Mesenteric fat pad (tissue), 1 donor: ENCODE measurements at places on chromosomes 3 and 15. TPM values are rescaled to one million over a fixed set of nuclear protein-coding genes. Genes with fewer than 3 reads are reported as not detected.

Gene GOLGA8O
- 1.5 TPM for total RNA-seq

Gene VPS8
- total RNA-seq: 55.0 TPM

Gene C2CD4A
- not detected for total RNA-seq

Gene CACNA2D2
- total RNA-seq: 0.45 TPM

Gene SAXO2
- 4.0 TPM for total RNA-seq

Gene TLR9
- total RNA-seq: 0.19 TPM

Gene NPAP1
- total RNA-seq: not detected

Gene CCNDBP1
- total RNA-seq: 56.3 TPM

Gene BCHE
- 4.1 TPM for total RNA-seq

Gene CPLX3
- total RNA-seq: not detected

Gene B3GNT5
- total RNA-seq: 35.2 TPM

Gene INSYN1
- total RNA-seq: 5.0 TPM

Gene RASL12
- 4.7 TPM for total RNA-seq

Gene SEMA3G
- 144 TPM for total RNA-seq

Gene REC114
- not detected for total RNA-seq

Gene ISG20
- 16.2 TPM for total RNA-seq

Gene MUC20
- 2.0 TPM for total RNA-seq

Gene MYL3
- total RNA-seq: 2.6 TPM

Gene FETUB
- not detected for total RNA-seq

Gene FAM162A
- 29.1 TPM for total RNA-seq

Gene SKOR1
- total RNA-seq: 0.26 TPM

Gene USP50
- total RNA-seq: 1.1 TPM

Gene CRELD1
- total RNA-seq: 24.8 TPM

Gene MST1R
- 1.8 TPM for total RNA-seq

Gene MKRN2OS
- total RNA-seq: not detected

Gene KCNMB2
- total RNA-seq: not detected

Gene WDR93
- total RNA-seq: 0.32 TPM

Gene NR1I2
- total RNA-seq: 0.26 TPM

Gene SLCO2A1
- total RNA-seq: 40.1 TPM

Gene GRK7
- total RNA-seq: not detected

Gene ZNF662
- 5.7 TPM for total RNA-seq

Gene GPR149
- not detected for total RNA-seq

Gene KBTBD13
- not detected for total RNA-seq

Gene CAPN7
- total RNA-seq: 41.3 TPM

Gene NANOGP8
- not detected for total RNA-seq

Gene FGD5
- total RNA-seq: 38.6 TPM

Gene SLC24A5
- not detected for total RNA-seq

Gene SNTN
- total RNA-seq: not detected
